CD8-positive, alpha-beta memory T cell (primary cell): ENCODE measurements at places on chromosomes 12 and 14. TPM values are rescaled to one million over a fixed set of nuclear protein-coding genes. Genes with fewer than 3 reads are reported as not detected.

Gene TPPP2
- polyA plus RNA-seq: not detected

Gene DDN
- polyA plus RNA-seq: not detected

Gene TAS2R13
- polyA plus RNA-seq: not detected

Gene DEPDC4
- not detected for polyA plus RNA-seq

Gene TMTC1
- not detected for polyA plus RNA-seq

Gene SOX5
- polyA plus RNA-seq: not detected
